ENCODE measurements at places on chromosomes 2 and 18.

DNA sequence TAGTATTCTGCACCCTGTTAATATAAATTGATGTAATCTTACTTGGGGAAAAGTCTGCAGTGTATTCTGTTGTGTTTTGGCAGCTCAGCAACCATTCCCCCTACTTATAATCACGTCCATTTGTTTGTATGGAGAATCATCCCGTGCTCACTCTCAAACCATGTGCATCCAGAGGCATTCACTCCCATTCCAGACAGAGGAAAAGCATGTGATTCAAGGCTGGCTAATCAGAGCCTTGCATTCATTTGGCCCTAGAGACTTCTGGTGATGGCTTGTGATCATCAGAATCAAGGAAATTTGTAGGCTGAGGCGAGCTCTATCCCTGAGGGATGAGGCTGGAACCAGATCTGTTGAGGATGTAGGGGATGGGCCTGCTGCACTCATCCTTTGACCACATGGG is 5.1 kb upstream of the WIPF1 start:
- no peak for DNase-seq

GRCh38 chr2:149129433-149129832 is 90.9 kb downstream of the LYPD6B start:
- no peak for DNase-seq

- no peak for DNase-seq
These were observed 23.3 kb upstream of the CREB1 start for GRCh38 chr2:207506426-207506825.

DNA sequence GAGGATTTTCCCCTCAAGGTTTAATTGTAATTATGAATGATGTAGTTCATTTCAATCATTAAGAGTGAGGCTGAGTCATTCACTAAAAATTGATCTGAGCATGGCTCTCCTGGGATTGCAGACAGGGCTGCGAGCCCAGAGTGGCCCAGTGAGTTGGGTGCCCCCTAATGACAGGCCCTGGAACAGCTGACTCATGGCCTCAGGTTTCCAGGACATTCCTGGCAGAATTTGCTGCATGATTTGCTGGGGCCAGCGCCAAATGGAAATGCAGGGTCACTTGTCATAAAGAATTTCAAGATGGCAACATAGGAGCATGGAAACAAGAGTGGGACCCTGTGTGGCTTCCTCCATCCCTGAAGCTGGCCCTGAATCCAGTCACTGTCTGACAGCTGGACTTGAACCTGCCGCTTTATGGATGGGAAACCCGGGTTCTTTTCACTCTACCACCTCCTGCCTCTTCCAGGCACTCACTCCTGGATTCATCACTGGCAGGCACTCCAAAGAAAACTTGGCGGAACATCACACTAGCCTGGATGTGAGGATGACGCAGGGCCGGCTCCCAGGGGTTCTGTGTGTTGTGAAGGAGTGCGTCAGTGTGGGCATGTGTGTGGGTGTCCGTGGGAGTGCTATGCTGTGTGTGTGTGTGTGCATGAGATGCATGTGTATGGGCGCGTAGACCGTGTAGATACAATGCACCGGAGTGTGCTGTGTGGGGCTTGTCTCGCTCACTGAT is 15.2 kb downstream of the OTOF start:
- DNase-seq: no peak

All from thymus (tissue), 14 donors.